H4 (cell line): ENCODE measurements at places on chromosomes 13 and 19. TPM values are rescaled to one million over a fixed set of nuclear protein-coding genes. Genes with fewer than 3 reads are reported as not detected.

CAPN12 gene
- total RNA-seq: not detected in 2 replicates

FCER2 gene
- not detected in 2 replicates for total RNA-seq

WDR87 gene
- total RNA-seq: not detected in 2 replicates

- DNase-seq: no peak
These were observed 16.2 kb downstream of the PCID2 start for GRCh38 chr13:113192279-113192678.

DNA sequence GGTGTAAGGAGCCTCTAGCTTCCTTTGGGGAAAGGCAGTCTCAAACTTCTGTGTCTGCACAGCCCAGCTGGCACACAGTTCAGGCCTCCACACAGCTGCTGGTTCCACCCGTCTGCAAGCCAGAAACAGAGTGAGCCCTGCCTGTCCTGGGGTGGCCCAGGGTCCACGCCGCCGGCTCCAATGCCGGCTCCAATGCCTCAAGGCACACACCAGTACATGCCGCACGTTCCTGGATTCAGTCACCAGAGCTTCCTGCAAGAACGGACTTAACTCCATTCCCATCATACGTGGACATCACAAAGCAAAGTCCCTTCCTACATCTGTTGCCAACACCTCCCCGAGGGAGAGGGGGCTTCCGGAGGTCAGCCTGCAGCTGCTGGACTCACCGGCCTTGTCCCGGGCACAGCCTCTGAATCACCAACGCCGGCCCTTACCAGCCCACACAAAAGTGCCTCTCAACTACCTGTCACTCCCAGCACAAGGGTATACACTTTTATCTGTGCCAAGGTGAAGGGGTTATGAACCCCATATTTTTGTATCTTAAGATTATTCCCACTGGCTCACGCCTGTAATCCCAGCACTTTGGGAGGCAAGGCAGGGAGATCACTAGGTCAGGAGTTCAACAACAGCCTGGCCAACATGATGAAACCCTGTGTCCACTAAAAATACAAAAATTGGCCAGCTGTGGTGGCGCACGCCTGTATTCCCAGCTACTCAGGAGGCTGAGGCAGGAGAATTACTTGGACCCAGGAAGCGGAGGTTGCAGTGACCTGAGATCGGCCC lies 8.5 kb downstream of the SH3GL1 start:
- DNase-seq: no peak

GRCh38 chr13:77817521-77817920 lies 101.1 kb downstream of the EDNRB start:
- DNase-seq: no peak
